ENCODE measurements at places on chromosomes 7 and 10.

- no peak for DNase-seq
Observed at GRCh38 chr7:107779647-107780099, 23.4 kb downstream of the SLC26A3 start.

- DNase-seq: no peak
Observed at GRCh38 chr7:76347710-76348109, 11.1 kb downstream of the YWHAG start.

GRCh38 chr7:41795276-41795833 is 92.5 kb upstream of the INHBA start:
- DNase-seq: no peak

GRCh38 chr7:111873963-111874690 is 311.8 kb upstream of the IMMP2L start:
- DNase-seq: no peak

DNA sequence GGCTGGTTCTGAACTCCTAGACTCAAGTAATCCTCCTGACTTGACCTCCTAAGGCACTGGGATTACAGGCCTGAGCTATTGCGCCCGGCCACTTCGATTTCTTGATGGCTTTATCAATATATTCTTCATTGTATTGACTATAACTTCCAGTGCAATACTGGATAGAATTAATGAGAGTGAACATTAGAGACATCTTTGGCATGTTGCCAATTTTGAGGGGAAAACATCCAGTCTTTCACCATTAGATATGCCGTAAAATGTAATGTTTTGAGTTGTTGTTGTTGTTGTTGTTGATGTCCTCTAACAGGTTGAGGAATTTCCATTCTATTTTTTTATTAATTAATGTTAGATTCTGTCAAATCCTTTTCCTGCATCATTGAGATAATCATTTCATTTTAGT is 578.9 kb downstream of the ZWINT start:
- no peak for DNase-seq

GRCh38 chr7:71694665-71695064 is 562.7 kb downstream of the GALNT17 start:
- DNase-seq: no peak

DNA sequence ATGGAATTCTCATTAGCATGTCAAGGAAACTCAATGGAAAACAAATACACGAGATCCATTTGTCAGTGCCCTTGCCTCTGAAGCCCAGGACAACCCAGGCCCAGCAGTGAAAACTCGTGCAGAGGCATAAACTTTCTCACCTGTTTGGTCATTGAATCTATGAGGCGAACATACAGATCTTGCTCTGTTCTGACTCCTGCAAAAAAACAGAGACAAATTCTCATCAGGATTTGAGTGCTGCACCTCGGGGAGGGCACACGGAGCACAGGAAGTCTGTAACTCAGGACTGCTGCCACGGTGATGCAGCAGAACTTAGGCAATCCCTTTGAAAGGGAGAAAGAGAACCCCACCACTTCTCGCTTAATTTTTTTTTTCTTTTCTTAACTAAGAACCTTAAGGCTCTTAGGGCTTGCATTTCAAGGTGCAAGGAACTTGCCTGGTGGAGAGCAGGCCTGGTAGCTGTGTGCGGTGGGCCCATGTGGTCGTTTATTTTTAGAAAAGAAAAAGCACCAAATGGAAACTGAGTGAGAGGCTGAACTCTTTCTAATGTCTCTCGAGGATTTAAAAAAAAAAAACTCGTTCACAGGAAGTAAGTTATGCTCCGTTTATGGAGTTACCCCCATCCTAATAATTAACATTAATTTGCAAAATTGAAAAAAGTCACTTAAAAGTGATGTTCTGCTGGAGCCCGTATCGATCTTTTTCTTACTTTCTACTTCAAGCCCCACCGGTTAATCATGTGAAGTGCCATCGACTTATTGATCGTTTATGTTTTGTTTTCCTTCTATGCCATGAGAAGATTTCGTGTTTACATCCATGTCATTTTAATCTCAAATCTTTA is 1.8 kb downstream of the EBF3 start:
- no peak for DNase-seq

DNA sequence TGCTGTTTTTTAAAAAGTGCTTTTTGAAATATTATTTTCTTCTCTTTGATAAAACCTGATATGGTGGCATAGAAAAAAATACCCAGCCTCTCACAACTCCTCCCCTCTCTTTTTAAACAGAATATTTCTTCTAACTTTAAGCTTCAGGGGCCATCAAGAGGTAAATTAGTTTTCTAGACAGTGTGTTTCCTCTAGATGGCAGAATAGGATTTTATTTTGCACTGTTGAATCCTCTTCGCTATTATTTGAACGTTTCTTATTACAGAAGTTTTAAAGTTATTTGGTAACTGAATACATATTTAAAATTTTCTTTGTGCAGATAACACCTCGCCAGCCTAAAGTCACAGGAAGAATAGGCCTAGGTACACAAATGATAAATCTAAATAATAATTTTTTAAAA is 30.3 kb downstream of the ARL5B start:
- DNase-seq: no peak
